Transverse colon (tissue), 4 donors: ENCODE measurements at places on chromosomes 2 and 18. TPM values are rescaled to one million over a fixed set of nuclear protein-coding genes. Genes with fewer than 3 reads are reported as not detected.

DNA sequence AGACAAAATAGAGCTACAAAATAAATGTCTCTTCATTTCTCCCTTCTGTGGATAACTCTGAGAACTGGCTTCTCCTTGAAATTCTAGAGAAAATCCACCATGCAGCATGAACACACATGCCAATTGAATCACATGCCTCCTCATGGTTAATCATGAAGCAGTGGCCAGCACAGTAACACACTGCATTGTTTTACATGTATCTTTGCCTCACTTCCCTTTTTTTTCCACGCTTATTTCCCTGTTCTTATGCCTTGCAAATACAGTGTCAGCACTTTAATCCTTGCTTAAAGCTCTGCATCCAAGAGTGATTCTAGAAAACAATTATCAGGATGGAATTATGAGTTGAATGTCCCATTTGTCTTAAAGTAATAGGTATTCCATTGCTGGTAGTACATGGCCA is 50.3 kb upstream of the ZBTB7C start:
- no peaks in the 10 kb centered on the region for H3K4me1 ChIP-seq
- H3K36me3 ChIP-seq = no peaks in the 10 kb centered on the region
- H3K27me3 ChIP-seq = no peaks in the 10 kb centered on the region
- H3K27ac ChIP-seq = no peak overlapping the region
- DNase-seq = no peak

GRCh38 chr2:7931808-7932207 is 750.0 kb upstream of the ID2 start:
- H3K27ac ChIP-seq = no peak overlapping the region
- H3K4me3 ChIP-seq = no peak overlapping the region
- DNase-seq = no peak
- peaks cover 4% of the 10 kb centered on the region for H3K4me1 ChIP-seq

Gene IL1RL1
- total RNA-seq = 18.4 TPM

Gene ARHGAP15
- 20.8 TPM for total RNA-seq

DNA sequence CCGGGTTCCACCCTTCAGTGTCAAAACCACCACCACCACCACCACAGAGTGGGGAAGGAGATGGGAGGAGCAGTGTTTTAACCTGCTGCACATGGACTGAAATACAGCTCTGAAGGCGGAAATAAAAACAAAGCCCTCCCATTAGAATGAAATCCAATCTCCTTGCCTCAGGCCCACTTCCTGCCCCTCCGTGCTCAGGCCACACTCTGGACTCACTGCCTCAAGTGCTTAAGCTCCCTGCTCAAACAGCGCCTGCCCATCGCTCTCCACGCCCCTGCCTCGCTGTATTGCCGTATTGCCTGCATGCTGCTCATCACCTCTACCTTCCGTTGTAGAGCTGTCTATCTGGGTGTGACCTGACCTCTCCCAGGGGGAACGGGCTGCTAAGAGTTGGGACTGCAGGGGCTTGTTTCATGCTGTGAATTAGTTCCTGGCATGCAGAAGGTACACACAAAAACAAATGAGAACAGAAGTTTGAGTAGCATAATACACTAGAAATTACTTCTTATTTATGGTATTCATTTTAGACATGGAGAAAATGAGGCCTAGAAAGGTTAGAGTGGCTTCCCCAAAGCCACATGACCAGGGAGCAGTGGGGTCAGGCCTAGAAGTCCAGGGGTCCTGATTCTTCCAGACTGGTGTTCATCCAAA is 31.6 kb upstream of the NEB start:
- no peaks in the 10 kb centered on the region for H3K27me3 ChIP-seq
- no peak for DNase-seq
- no peak overlapping the region for H3K4me3 ChIP-seq
- H3K4me1 ChIP-seq = no peaks in the 10 kb centered on the region

DNA sequence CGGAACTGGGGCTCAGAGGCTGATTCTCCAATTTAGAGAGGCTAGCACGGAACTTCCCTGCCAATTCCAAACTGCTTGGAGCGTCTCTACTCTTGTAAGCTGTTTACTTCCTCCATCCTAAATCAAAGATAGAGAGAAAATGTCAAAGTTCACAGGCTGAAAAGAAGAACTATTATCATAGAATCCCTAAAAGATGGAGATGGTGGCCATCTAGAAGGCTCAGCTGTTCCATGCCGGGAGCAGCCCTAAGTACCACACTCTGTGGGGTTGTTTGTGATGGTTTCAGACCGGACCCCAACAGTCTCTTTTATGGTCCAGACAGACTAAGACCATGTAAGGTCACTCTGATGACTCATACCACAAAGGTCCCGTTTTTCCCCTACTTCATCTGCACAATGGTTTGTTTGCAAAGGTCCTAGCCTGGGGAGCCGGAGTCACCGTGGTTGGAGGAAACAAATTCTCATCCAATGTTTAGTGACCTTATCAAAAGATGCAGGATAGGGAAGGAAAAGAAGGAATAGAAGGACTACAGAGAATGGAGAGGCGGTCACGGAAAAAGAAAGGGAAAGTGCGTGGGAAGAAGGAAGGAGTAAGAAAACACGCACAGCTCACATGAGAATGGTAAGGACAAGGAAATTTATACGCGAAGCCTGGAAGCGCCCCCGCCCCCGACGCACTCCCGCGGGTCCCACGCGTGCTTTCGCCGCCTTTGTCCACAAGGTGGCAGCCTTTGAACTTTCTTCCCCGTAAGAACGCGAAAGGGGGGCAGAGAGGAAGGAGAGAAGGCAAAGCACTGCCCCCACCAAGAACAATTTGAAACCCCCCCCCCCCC is 453 bp upstream of the ANTXR1 start:
- peaks cover 45% of the 10 kb centered on the region for H3K27me3 ChIP-seq
- H3K4me3 ChIP-seq = peak overlapping the region; percentile 44
- peak overlapping the region; percentile 88 for H3K27ac ChIP-seq
- H3K36me3 ChIP-seq = no peaks in the 10 kb centered on the region
- DNase-seq = peak; percentile 53
- peaks cover 6% of the 10 kb centered on the region for H3K4me1 ChIP-seq

DNA sequence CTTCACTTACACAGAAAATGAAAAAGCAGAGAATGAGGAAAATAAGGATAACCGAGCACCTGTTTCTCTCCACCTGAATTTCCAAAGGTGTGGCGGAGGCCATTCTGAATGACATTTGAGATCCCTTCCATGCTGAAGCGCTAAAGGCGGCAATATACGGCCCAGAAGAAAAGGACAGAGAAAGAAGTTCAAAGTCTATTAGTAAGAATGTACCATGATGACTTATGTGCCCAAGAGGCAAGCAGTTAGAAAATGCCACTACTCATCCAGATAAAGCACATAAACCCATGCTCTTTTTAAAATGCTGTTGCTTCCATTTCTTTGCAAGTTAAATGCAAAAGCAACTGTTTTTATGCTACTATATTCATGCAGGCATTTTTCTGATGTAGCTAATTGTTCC is 37.2 kb downstream of the FEZ2 start:
- no peaks in the 10 kb centered on the region for H3K27me3 ChIP-seq
- no peaks in the 10 kb centered on the region for H3K36me3 ChIP-seq
- peak overlapping the region; percentile 52 for H3K27ac ChIP-seq

Gene GRB14
- total RNA-seq = not detected

Gene TFCP2L1
- 126 TPM for total RNA-seq
